Brain pericyte (primary cell): ENCODE measurements at places on chromosomes 5 and 9.

DNA sequence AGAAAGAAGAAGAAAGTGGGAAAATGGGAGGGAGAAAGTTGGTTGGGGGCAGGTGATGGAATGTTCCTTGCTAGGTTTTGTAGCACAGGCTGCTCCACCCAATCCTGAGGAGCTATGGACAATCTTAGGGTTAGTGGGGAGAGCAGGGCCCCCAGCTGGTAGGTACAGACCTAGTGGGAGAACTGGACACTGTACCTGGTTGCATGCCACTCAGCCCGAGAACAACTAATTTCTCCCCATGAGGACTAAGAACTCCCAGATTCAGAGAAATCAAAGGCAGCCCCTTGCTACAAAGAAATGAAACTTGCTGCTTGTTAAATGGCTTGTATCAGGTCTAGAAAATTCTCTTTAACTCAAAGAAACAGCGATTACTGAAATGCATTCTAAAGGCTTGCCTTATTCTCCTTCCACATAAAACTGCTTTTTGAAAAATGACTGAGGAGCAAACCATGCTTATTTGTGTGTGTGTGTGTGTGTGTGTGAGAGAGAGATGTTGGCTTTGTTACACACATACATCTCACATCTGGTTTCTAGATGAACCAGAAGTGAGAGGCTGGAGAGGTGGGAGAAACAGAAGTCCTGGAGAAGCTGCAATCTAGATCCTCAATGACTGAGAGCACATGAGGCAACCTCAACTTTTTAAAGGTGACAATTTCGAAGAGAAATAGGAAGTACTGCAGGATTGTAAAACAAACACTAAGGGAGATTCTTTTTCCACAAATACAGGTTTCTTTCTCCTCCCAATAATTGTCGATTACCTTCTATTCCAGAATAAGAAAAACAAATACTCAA, 28.9 kb downstream of the FYB1 start:
- no peak for DNase-seq

DNA sequence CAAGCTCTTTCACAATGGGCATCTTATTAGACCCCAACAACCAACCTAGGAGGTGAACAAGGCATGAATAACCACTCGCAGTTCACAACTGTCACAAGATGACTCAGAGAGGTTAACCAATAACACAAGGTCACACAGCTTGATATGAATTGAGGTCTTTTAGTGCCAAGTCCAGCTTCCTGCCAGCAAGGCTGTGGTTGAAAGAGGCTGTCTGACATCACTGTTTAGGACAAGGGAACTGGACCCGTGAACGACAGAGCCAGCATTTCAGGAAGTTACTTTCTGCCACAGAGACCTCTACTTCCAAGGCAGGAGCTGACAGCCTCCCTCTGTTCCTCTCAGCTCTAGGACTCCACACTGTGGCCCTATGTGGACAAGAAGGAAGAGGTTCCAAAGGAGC, 53.4 kb upstream of the ALDH1B1 start:
- DNase-seq: no peak

DNA sequence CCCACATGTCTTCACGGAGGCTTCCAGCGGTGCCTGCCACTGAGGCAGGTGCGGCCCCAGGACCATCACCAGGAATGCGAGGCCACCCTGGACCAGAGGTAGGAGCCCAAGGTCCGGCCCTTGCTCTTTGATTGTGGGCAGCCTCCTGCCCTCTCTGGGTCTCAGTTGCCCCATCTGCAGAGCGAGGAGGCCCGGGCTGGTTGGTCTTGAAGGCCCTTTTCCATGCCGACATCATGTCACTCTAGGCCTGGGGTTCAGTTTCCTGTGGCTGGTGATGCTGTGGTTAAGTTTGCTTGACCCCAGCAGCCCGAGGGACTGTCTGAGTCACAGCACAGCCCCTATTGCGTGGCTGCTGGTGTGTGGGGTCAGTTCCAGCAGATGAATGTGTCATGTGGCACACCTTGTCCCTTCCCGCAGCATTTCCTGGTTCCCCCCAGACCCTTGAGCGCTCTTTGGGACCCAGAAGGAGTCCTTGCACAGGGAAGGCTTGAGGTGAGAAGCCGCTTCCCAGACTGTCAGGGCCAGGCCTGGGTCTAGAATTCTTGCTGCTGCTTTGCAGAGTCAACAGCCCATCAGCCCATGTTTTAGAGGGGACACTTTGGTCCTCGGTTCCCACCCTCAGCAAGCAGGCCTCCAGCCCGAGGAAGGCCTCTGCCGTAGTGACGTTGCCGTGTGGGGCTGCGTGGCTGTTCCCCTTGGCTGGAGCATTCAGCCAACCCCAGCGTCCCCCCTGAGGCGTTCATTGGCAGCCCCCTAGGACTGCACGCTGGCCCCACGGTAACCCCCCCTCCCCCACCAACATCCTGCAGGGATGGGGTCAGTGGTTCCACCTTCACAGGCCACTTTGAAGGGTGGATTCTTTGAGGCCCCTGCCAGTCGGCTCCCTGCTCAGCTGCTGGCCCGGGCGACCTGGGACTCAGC, 31.0 kb upstream of the HMCN2 start:
- no peak for DNase-seq

GRCh38 chr5:77849308-77849900, 73.3 kb upstream of the TBCA start:
- DNase-seq: no peak

GRCh38 chr5:36392186-36392585, 90.5 kb upstream of the RANBP3L start:
- DNase-seq: no peak

- DNase-seq: no peak
These were observed 407.4 kb downstream of the DMAC1 start for GRCh38 chr9:7392148-7392547.

GRCh38 chr5:6730807-6731206, 17.6 kb downstream of the TENT4A start:
- no peak for DNase-seq

GRCh38 chr5:119112151-119112550, 41.3 kb downstream of the DMXL1 start:
- DNase-seq: no peak

- DNase-seq: no peak
These were observed 7.1 kb upstream of the DMXL1 start for GRCh38 chr5:119063579-119064379.

GRCh38 chr5:167797933-167798332, 493.5 kb upstream of the WWC1 start:
- DNase-seq: no peak

DNA sequence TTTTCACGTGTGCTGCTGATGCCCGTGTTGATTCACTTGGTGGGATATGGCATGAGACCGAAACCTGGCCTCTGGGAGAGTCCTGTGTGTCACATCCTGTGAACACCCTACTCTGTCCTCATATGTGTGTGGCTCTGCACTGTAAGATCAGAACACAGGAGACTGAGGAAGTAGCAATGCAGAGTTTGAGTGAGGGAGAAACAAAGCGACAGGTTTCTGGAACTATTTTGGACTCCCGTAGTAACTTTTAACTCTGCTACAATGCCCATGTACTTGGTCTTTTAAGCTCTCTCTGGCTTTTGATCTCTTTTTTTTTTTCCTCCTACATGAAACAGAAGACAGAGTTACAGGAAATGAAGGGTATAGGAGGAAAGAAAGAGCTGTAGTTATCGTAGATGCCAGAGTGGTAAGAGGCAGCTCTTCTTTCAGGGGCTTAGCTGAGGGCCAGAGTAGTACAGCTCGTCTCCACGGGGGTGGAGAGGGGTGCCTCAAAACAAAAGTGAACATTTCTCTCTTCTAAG, 26.6 kb downstream of the GRAMD2B start:
- DNase-seq: no peak

GRCh38 chr9:80842389-80842788, 847.0 kb downstream of the TLE1 start:
- DNase-seq: peak; percentile 74

DNA sequence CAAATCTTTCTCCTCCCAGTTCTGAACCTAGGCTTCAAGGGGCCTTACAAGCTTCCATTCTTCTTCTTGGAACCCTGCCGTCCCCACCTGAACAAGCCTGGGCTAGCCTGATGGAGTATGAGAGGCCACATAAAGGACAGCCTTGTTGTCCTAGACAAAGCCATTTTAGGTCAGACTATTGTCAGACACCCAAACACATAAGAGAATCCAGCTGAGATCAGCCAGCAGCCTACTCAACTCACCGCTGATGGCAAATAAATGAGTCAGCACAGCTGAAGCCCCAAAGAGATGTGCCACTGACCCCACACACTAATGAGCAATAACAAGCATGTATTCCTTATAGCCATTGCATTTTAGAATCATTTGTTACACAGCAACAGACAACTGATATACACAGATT, 33.8 kb downstream of the SVEP1 start:
- no peak for DNase-seq

DNA sequence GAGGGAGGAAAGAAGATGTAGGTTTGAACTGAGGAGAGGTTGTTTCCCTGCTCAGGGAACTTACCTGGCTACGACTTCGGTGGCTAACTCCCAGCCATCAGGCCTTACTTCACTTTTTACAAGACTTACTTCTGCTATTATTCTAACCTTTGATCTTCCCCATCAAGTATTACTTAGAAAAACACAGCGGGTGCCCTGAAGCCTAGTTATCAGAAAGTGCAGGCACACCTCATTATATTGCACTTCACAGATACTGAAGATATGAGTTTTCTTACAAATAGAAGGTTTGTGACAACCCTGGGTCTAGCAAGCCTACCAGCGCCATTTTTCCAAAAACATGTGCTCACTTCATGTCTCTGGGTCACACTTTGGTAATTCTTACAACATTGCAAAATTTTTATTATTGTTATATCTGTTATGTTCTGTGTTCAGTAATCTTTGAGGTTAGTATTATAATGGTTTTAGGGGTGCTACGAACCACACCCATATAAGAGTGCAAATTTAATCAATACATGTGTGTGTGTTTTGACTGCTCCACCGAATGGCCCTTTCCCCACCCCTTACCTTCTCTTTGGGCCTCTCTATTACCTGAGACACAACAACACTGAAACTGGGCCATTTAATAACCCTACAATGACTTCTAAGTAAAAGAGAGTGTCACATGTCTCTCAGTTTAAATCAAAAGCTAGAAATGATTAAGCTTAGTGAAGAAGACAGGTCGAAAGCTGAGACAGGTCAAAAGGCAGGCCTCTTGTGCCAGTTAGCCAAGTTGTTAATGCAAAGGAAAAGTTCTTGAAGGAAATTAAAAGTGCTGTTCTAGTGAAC, 2102.7 kb upstream of the WWC1 start:
- DNase-seq: no peak

DNA sequence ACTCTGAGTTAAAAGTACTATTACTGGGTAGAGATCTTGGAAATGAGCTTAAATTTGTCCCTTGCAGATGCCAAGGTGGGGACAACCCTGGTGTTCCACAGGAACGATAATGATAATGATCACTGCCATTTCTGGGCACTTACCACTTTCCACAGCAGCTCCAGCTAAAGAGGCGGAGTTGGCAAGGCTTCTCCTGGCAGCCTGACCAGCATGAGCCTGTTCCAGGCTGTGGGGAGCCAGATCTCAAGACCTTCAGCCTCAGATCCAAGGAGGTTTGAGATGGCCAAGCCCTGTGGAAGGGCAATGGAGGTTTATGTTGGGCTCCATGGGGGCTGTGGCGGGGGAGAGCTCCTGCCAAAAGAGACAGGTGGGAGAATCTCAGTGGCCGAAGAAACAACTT, 244.9 kb upstream of the MVB12B start:
- no peak for DNase-seq

GRCh38 chr9:88435336-88435735, 47.1 kb downstream of the SPIN1 start:
- DNase-seq: no peak

- peak; percentile 100 for DNase-seq
These were observed 49.3 kb downstream of the ZFAND5 start for GRCh38 chr9:72315510-72316311.

DNA sequence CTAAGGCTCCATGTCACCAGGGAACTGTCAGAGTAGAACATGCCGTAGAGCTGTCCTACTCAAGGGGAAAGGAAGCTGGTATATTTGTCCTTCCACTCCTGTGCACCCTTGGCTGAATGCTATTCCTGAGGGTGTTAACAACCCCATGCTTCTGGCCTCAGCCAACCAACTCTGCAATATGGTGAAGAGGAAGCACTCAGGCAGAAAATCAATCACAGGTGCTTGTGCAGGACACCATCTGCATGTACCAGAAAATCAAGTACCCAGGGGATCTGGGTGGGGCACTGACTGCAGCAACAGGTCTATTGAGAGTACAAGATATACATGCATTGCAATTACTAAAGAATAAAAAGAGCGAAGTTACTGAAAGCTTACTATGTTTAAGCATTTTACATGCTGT, 51.4 kb upstream of the NEK6 start:
- no peak for DNase-seq

DNA sequence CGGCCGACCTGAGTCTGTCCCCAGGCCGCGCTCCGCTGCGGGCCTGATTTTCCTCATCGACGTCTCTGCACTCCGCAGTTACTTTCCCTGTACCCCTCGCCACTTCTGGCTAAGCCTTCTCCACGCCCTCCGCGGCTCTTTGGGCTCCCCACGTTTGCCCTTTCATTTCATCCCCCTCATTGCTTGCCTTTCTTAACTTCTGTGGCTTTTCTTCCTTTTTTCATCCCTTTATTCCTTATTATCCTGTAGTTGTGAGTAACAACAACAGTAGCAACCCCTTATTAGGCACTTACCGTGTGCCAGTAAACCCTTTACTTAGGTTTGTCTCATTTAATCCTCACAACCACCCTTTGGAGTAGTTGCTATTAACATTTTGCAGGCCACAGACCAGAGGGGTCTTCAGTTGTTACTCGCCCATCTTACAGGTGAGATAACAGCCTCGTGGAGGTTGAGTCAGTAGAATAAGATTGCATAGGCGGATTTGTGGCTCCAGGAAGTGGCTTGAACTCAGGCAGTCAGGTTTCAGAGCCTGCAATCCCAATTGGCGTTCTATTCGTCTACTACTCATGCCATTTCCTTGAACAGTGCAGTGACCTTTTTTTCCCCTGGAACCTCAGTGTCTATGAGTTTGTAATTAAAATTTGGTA, 724 bp downstream of the TCERG1 start:
- no peak for DNase-seq

- DNase-seq: no peak
These were observed 111.1 kb downstream of the CACNA1B start for GRCh38 chr9:137988701-137989100.

GRCh38 chr5:14039063-14039462, 94.6 kb upstream of the DNAH5 start:
- no peak for DNase-seq

- no peak for DNase-seq
These were observed 632 bp upstream of the PRKAA1 start for GRCh38 chr5:40798801-40799210.

DNA sequence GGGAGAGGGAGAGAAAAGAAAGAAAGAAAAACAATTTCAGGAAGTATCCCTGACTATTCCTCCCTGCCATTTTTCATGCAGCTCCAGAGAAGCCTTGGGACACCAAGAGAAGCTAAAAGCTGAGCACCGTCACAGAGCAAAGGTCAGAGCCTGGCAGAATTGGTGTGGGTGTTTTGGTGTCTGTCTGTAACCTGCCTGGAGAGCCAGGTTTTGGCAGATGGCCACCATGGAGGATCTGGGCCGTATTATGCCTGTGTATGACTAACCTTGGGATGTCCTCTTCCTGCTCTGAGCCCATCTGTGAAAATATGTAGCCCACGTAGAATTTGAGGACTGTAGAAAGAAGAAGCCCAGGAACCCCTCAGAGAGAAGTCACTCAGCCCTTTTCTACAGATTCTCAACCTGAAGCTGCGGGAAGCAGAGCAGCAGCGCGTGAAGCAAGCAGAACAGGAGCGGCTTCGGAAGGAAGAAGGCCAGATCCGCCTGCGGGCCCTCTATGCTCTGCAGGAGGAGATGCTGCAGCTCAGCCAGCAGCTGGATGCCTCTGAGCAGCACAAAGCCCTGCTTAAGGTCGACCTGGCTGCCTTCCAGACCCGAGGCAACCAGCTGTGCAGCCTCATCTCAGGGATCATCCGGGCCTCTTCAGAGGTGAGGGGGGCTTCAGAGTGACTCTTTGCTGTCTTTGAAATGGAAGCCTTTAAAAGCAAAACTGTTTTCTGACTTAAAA, 18.8 kb downstream of the GLE1 start:
- DNase-seq: peak; percentile 63
